Ovary (tissue), 10 donors: ENCODE measurements at places on chromosomes 2 and 18. TPM values are rescaled to one million over a fixed set of nuclear protein-coding genes. Genes with fewer than 3 reads are reported as not detected.

The SLC66A2 gene
- total RNA-seq: 23.7 TPM

The KIAA2012 gene
- total RNA-seq: not detected

The TCF23 gene
- total RNA-seq: 26.3 TPM

The CCDC148 gene
- 2.4 TPM for total RNA-seq

GRCh38 chr2:105796131-105796638 is 51.5 kb downstream of the NCK2 start:
- H3K4me3 ChIP-seq: no peak overlapping the region
- H3K27ac ChIP-seq: no peak overlapping the region
- DNase-seq: no peak
- H3K4me1 ChIP-seq: peaks cover 13% of the 10 kb centered on the region

DNA sequence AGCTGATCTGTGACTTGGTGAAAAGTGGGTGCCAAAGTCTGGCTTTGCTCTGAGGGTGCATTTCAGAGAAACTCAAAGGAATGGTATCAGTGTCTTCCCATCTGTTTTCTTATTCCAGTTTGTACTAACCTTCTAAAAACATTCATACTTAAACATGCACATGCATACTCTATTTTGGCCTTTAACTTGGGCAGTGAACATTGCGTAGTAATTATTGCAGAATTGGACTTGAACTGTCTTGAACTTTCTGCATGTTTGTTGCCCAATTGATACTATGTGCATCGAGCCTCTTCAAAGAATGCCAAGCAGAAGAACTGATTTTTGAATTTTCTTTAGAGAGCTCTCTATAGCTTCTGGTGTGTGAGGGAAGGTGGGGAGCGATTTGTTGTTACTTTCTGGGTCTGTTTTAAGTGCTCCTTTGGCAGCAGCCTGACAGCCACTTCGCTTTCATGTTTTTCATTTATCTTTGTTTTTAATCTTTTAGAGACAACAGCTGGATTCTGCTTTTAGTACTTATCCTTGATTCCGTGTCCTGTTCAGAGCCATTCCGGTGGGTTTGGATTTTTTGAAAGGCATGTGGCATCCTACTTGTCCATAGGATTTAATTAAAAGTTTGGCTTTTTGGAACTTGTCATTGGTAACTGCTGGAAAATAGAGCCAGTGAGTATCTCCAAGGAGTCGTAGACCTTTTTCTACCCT is 159.2 kb downstream of the RAPGEF4 start:
- no peak overlapping the region for H3K27ac ChIP-seq
- DNase-seq: no peak
- no peak overlapping the region for H3K4me3 ChIP-seq

DNA sequence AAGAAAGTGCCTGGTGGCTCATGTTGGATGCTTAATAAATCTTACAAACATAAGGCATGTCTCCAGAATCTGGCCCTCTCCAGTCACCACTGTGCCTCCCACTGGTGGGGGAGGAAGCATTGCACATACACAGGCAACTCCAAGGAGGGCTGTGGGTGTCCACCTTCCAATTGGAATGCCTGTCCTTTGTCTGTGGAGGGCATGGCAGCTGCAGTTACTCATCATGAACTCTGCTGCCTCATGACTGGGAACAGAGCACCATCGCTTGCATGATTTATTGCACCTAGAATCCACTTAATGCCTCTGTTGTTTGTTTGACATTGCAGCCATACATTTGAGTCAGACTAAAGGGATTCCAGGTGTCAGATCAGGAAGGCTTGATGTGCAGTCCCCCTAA is 278.9 kb downstream of the PRKCE start:
- no peaks in the 10 kb centered on the region for H3K4me1 ChIP-seq
- H3K27me3 ChIP-seq: no peaks in the 10 kb centered on the region
- H3K27ac ChIP-seq: no peak overlapping the region
- H3K4me3 ChIP-seq: no peak overlapping the region
- no peaks in the 10 kb centered on the region for H3K36me3 ChIP-seq

- H3K27ac ChIP-seq: no peak overlapping the region
- peaks cover 3% of the 10 kb centered on the region for H3K4me1 ChIP-seq
- H3K4me3 ChIP-seq: no peak overlapping the region
- H3K36me3 ChIP-seq: no peaks in the 10 kb centered on the region
- no peak for DNase-seq
Measured at GRCh38 chr2:24343225-24343882, 17.0 kb downstream of the ITSN2 start.

DNA sequence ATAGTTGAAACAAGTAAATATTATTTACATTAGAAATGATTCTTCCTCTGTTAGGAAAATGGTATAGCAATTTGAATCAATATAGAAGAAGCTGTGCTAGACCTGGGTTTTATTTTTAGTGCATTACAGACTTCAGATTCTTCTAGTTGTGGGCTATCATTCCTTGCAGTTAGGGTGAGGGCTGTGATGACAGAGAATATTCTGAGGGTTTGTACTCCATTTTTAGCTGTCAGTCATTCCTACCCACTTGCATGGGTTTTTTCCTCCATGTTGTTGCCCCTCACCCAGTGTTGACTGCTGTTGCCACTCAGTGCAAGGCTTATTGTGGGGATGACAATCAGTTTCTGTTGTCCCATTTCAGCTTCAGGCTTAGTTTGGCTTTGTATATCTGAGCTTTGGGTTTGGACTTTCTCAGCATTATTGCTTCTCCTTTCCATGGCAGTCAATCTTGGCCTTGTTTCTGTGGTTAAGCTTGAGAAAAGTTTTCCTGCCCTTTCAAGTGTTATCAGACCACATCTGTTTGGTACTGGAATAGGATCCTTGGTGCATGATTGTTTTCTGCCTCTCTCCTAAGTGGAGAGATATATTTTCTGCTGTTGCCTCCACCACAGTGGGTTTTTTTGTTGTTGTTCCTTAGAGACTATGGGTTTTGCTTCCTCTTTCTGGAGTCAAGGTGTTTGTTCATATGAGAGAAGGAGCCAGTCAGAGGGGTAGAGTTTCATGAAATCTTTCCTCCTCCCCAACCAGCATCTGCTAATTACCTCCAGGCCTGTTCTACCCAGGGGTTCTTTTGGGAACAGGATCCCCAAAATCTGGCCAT is 312.7 kb upstream of the CWC22 start:
- no peak overlapping the region for H3K27ac ChIP-seq
- no peak for DNase-seq
- H3K27me3 ChIP-seq: no peaks in the 10 kb centered on the region
- H3K4me3 ChIP-seq: no peak overlapping the region
- H3K4me1 ChIP-seq: no peaks in the 10 kb centered on the region
- H3K36me3 ChIP-seq: no peaks in the 10 kb centered on the region

DNA sequence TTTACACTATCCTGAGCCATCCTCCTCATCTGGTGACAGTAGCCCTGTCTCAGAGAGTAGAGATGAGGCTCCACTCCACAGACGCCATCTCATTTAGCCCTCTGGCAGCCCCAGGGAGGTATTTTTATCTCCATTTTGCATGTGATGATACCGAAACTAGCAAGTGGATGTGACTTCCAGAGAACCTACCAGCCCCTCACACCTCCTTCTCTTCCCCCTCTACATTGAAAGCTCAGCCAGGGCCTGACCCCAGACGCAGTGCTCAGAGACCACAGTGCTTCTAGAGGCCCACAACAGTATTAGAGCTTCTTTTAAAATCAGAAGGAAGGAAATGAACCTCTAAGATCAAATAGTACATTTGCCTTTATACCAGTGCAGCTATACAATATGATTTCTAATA is 8.3 kb downstream of the GYPC start:
- H3K27me3 ChIP-seq: no peaks in the 10 kb centered on the region
- H3K4me1 ChIP-seq: peaks cover 34% of the 10 kb centered on the region
- H3K27ac ChIP-seq: no peak overlapping the region
- no peaks in the 10 kb centered on the region for H3K36me3 ChIP-seq
- no peak for DNase-seq
- no peak overlapping the region for H3K4me3 ChIP-seq
